ENCODE measurements at places on chromosomes 1 and 21. TPM values are rescaled to one million over a fixed set of nuclear protein-coding genes. Genes with fewer than 3 reads are reported as not detected.

The LCE1E gene
- polyA plus RNA-seq, result not detected

The SGIP1 gene
- 11.7 TPM for polyA plus RNA-seq

The GCSAML gene
- 0.58 TPM for polyA plus RNA-seq

DNA sequence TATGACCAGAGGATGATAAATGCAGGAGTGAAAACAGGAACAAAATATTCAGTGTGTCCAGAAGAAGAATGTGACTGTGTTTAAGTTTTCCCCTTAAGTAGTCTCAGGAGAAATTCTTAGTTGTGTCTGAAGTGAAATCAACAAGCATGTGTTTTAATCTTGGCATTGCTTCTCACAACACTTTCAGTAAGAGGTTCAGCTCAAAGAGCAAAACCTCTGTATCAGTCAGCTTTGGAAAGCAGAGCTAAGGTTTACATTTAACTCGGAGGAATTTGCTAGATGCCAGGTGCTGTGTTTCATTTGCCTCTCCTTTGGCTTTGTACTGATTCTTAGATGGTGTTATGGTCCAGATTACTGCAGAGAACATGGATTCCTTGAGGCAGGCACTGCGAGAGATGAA is 28.6 kb downstream of the CC2D1B start:
- DNase-seq, result no peak

DNA sequence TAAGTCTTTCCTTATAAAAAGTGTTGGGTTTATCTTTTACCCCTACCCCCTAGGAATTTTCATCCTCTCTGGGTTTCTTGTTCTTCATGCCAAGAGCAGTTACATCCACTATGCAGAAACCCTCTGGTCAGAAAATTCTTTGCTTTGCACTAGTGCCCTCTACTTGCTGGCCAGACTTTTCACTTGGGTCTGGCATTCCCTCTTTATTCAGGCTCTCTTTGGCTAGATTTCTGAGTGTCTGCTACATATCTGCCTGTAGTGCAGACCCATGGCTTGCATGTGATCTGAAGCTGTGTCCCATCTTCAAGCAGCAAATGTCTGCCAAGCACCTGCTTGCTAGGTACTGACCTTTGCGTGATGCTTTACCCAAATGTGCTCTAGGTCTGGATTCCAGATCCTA is 237.0 kb downstream of the GPATCH2 start:
- no peak for DNase-seq

- DNase-seq, result no peak
Observed at GRCh38 chr1:15998929-15999328, 5.1 kb upstream of the SRARP start.

- no peak for DNase-seq
Observed at GRCh38 chr1:234217316-234217840, 155.9 kb upstream of the COA6 start.

All from renal pelvis (tissue), 12 donors.